ENCODE measurements at places on chromosomes 7 and 10.

- DNase-seq = no peak
These were observed 46.0 kb upstream of the TCF7L2 start for GRCh38 chr10:112904000-112904399.

- DNase-seq = no peak
These were observed 836 bp downstream of the DPYSL4 start for GRCh38 chr10:132187430-132188138.

DNA sequence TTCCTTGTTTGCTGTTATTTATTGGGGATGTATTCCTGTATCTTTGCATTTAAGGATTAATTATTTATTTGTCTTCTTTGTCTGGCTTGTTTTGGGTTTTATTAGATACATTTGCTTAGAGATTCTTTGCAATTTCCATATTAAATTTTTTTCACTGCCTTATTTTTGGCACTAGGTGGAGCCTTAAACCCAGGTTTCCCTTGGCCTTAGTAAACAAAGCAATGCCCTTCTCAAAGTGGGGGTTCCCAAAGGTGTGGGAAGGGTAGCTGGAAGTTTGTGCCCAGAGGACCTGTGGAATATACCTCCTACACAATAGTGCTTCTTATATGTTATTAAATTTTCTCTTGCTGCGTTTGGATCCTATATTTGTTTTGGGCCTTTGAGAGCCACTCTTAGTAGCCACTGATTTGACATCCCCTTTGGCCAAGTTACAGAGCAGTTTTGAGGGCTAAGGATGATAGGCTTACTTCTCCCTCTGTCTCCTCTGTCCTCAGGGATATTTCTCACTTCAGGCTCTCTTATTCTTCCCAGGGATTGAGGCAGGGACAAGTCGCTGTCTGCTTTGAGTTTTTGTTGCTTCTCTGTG, 162.3 kb downstream of the ITGB1 start:
- no peak for DNase-seq

DNA sequence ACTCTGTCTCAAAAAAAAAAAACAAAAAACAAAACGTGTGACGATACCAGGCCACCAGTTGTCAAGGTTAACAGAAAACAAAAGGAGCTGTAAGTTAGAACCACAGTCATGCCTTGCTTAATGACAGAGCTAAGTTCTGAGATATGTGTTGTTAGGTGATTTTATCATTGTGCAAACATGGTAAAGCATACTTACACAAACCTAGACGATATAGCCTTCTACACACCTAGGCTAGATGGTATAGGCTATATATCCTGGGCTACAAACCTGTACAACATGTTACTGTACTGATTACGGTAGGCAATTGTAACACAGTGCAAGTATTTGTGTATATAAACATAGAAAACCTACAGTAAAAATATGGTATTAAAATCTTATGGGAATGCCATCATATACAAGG, 564.2 kb downstream of the HTR7 start:
- no peak for DNase-seq

DNA sequence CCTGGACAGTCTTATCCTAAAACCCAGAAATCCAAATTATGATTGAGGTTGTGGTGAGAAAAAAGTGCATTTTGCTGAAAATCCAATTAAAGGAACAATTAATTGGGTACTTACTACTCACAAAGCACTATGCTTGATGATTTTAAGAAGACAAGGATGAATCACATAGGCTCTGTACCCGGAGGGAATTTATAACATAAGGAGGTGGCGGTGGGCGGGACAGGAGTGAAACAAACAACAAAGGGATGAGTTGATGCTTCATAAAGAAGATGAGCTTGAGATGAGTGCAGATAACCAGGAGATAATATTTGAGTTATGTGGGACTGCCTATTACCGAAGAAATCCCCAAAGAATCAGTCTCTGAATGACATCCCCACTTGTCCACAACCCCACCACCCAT, 171.1 kb upstream of the FZD8 start:
- no peak for DNase-seq

GRCh38 chr10:131788386-131788785, 112.4 kb upstream of the PPP2R2D start:
- no peak for DNase-seq

- DNase-seq = no peak
These were observed 84.8 kb downstream of the ETV1 start for GRCh38 chr7:13904689-13905088.

GRCh38 chr7:120539321-120539720, 266.3 kb downstream of the KCND2 start:
- DNase-seq = no peak

DNA sequence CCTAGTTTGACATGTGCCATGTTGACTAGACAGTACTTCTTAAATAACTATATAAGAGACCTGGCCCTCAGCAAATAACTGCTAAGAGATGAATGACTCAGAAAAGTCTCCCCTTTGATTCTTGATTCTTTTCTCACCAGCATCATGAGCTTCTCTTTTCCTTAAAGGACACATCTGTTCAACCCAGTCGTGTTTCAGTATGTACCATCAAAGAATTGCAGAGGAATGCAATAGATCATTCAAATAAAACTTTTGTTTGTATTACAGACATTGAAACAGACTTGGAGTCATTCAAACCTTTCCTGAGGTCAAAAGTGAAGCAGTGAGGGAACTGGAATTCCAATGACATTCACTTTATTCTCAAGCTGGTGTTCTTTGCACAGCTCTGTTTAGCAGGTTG, 598.3 kb upstream of the GHITM start:
- DNase-seq = no peak

- DNase-seq = no peak
These were observed 63.5 kb downstream of the GRK5 start for GRCh38 chr10:119270762-119271366.

- no peak for DNase-seq
These were observed 219.7 kb downstream of the TRIL start for GRCh38 chr7:28738412-28738811.

DNA sequence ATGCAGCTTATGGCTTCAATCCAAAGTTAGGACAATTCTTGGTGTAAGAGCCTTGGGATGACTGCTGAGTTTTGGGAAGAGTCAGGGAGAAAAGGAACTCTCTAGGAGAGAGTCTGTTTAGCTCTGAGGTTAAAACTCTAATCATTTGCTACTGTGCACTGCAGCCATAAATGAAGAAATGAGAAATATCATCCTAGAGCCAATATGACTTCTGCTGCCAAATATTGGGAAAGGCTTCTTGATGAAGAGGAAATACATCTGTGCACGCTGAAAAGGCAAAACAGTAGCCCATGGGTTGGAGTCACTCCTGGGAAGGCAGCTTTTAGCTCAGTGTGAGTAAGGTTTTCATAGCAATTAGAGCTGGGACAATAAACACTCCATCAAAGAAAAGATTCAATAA, 308.8 kb downstream of the SFMBT2 start:
- DNase-seq = no peak

GRCh38 chr7:83608716-83609115, 40.2 kb downstream of the SEMA3E start:
- DNase-seq = no peak

DNA sequence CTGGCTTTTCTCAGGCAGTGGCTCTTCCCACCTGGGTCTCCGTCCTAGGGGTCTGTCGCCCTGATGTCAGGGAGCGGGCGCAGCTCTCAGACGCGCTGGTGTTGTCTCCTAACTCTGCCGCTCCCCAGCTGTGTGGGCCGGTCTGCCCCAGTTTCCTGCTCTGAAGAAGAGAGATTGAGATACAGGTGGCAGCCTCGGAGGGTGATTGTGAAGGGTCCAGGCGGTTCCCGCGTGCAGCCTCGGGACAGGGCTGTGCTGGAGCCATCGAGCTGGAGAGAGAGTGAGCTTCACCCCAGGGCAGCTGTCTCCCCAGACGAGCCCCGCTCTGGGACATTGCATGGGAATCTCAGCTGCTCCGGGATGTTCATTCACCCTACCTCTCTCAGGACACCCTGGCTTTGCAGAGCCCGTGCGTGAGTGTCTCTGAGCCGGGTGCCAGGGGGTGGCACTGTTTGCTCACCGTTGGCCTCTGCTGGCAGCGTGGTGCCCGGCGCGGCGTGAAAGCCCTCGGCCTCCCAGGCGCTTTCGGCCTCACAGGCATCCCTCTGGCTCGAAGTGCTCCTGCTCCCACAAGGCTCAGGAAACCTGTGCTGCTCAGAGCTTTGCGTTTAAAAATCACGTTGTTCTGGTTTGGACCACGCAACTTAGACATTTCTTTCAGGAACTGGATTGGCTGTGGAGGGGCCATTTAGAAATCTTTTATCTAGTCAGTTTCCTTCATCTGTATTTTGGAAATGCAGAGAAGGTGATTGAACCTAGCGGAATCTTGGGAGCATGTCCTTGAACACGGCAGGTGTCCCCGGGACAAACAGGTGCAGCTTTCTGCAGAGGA, 33.8 kb upstream of the ZFAND2A start:
- DNase-seq = peak; percentile 14

- DNase-seq = no peak
These were observed 69.1 kb downstream of the PRKAG2 start for GRCh38 chr7:151807846-151808245.

DNA sequence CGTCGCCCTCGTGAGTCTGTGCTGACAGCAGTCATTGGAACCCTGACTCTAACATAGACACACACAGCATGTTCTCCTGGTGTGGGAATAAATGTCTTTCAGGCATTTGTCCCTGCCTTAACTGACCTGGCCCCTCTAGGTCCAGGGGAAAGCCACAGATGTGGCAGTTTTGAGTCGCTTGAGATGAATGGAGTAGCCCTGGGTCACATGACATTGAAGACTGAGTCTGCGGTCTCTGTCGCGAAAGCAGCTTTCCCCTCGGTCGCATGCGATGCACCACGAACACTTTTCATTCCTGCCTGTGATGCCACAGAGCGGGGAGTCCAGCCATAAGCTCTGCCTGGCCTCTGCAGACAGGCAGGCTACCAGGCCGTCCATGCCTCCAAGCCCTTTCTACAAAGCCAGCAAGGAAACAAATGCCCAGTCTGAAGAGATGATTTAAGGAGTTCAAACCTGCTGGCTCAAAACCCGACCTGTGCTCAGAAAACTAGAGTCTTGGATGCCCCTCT, 172.3 kb downstream of the WDR37 start:
- no peak for DNase-seq

DNA sequence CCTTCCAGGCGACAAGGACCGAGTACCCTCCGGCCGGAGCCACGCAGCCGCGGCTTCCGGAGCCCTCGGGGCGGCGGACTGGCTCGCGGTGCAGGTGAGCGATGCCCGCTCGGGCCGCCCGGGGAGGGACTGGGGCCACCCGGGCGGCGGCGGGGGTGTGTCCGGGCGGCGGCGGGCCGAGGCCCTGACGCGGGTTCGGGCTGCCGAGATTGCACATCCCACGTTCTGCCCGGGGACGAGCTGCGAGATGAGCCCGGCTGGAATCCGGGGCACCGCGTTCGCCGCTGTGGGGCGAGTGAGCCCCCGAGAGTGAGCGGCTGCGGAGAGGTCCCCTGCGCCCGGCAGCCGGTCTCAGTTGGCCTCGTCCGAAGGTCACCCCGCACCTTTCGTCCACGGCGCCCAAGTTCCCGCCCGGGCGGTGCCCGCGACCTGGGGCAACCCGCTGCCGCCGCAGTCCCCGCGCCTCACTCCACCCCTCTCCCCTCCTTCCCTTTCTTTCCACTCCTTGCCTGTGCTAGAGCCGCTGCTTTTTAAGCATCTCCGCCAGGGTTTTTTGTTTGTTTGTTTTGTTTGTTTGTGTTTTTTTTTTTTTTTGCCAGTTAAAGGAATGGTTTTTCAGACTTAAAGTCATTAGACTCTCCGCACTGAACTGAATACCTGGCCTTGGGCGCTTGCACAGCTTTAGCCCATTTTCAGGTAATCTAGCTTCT, 515 bp downstream of the RALA start:
- no peak for DNase-seq

DNA sequence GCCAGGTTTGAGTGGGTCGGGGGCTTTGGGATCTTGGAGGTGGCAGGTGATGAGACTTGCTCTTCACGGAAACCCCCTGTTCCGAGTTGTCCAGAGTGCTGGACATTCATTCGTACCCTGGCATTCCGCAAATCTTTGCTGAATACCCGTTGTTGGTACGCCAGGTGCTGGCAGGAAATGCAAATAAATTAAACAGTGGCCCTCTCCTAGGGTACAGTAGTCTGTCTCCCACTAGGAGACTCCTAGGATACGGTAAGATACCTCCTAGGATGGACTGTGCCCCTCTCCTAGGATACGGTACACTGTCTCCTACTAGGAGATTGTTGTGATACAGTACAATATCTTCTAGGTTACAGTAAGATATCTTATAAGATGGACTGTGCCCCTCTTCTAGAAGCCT, 544 bp downstream of the SEC23IP start:
- no peak for DNase-seq

DNA sequence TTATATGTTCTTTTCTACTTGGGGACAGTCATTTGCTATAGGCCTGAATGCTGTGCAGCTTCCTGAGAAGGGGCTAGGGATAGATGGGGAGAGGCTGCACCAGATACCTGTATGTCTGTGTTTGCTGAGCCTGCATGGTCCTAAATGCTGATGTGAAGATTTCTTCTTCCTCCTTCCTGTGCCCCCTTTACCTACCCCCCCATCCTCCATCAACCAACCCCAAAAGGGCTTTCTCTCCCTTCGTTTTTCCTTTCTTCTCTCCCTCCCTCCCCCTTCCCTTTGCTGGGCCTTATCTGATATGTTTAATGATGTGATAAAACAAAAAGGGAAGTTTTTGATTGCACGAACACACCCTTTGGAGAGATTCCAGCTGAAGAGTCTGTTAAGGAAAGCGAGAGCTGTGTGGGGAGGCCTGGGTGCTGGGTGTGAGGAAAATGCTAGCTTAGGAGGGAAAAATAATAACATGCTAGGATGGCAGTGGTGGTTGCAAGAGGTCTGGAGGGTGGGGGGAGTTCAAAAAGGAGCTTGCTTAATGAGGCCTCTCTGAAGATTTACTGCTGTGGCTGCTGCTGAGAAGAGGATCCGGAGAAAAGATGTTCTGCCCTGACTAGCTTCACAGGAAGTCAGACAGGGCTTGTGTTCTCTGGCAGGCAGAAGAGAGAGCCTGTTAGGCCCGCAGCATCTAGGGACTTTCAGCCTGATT, 101.8 kb downstream of the SAMD9 start:
- no peak for DNase-seq

GRCh38 chr7:154869436-154869835, 133.5 kb downstream of the PAXIP1 start:
- no peak for DNase-seq

GRCh38 chr7:30185496-30185895, 50.7 kb downstream of the MTURN start:
- DNase-seq = no peak

- DNase-seq = no peak
These were observed 110.3 kb upstream of the ARID5B start for GRCh38 chr10:61791216-61791615.

- no peak for DNase-seq
These were observed 31.8 kb downstream of the REEP3 start for GRCh38 chr10:63553031-63553430.

DNA sequence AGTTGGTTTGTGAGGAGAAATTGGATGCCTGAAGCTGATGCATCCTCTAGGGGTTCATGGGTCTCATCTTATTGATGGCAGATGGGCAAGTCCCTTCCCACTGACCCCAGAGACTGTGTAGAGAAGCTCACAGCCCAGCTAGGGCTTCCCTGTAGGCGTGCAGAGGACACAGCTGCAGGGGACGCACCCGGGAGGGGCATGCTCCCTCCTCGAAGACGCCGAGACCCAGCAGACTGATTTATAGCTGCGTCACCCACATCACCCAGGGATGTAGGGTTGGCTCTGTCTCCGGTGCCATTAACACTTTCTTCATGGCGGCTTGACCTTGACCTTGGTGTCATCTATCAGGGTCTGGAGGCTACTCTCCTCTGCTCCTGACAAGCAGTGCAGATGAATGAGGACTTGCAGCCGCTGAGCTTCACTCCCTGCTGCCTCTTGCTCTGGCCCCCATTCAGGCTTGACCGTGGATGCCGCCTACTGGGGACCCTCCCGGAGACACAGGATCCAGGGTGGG, 549.7 kb downstream of the TCERG1L start:
- no peak for DNase-seq

- DNase-seq = no peak
These were observed 89.8 kb downstream of the TMEM130 start for GRCh38 chr7:98779800-98780587.
